ENCODE measurements at places on chromosomes 5 and 9.
A peak's percentile ranks its signal among the peaks of the same experiment; 100 is the strongest.

DNA sequence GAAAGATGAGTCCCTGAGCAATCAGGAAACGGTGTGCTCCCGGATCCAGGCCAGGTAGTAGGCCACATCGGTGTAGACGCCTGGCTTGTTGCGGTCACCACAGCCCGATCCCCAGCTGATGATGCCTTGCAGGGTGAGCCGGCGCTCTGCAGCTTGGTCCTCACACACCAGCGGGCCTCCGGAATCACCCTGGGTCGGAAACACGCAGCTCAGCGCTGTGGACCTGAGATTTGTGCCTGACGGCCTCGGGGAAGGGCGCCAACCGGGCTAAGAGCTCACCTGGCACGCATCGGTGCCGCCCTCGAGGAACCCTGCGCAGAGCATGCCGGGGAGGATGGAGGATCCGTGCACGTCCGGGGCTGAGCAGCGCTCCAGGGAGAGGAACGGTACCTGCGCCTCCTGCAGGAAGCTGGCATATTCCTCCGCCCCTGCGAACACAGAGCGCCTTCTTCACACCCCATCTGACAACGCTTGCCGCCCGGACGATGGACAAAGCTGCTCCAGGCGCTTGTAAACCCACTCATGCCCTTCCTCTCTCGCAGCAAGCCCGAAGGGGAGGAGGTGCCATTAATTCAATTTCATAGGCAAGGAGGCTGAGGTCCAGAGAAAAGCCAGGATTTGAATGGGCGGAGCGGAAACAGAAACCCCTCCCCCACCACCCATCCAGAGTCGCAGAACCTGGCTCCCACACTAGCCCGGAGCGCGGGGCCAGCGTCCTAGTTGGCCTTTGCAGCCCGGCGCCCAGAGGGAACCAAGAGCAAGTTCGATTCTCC lies 2.0 kb upstream of the PFN3 start:
- H3K27me3 ChIP-seq = peaks cover 11% of the 10 kb centered on the region
- H3K4me3 ChIP-seq = peak overlapping the region; percentile 91
- peak overlapping the region; percentile 78 for H3K27ac ChIP-seq
- DNase-seq = peak; percentile 37
- H3K36me3 ChIP-seq = no peaks in the 10 kb centered on the region
- peaks cover 46% of the 10 kb centered on the region for H3K4me1 ChIP-seq

GRCh38 chr5:23319901-23320300 lies 187.5 kb upstream of the PRDM9 start:
- H3K36me3 ChIP-seq = no peaks in the 10 kb centered on the region
- no peak overlapping the region for H3K4me3 ChIP-seq
- no peaks in the 10 kb centered on the region for H3K27me3 ChIP-seq
- no peak for DNase-seq
- no peak overlapping the region for H3K27ac ChIP-seq
- H3K4me1 ChIP-seq = no peaks in the 10 kb centered on the region

- no peaks in the 10 kb centered on the region for H3K36me3 ChIP-seq
- no peak for DNase-seq
- no peaks in the 10 kb centered on the region for H3K27me3 ChIP-seq
- H3K4me3 ChIP-seq = no peak overlapping the region
- H3K27ac ChIP-seq = peak overlapping the region; percentile 70
- H3K4me1 ChIP-seq = peaks cover 60% of the 10 kb centered on the region
Measured at GRCh38 chr5:138360941-138361452, 8.5 kb downstream of the KDM3B start.

DNA sequence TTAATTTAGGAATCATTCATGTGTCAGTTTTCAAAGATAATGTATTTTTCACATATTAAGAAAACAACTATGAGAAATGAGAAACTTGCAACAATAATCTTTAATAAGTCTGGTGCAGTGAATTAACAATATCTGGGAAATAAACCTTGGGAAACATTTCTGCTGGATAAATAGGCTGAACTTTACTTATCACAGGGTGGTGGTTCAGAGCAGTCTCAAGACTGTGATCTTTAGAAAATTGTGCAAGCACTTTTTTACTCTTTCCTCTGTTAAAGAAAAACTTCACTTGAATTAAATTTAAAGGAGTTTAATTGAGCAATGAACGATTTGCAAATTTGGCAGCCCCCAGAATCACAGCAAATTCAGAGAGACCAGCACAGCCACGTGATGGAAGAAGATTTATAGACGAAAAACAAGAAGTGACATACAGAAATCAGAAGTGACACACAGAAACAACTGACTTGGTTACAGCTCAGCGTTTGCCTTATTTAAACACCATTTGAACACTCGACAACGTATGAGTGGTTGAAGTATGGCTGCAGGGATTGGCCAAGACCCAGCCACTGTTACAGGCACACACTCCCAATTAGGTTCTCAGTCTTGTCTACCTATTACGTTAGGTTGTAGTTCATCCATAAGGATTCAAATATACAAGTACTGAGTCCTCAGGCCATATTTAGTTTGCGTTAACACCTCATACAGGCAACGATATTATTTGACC lies 631.9 kb downstream of the SLCO4C1 start:
- DNase-seq = no peak
- no peaks in the 10 kb centered on the region for H3K27me3 ChIP-seq
- no peak overlapping the region for H3K27ac ChIP-seq
- no peaks in the 10 kb centered on the region for H3K4me1 ChIP-seq
- H3K4me3 ChIP-seq = no peak overlapping the region
- no peaks in the 10 kb centered on the region for H3K36me3 ChIP-seq

GRCh38 chr9:34653151-34654072 lies 1.4 kb downstream of the IL11RA start:
- H3K4me1 ChIP-seq = peaks cover 19% of the 10 kb centered on the region
- H3K4me3 ChIP-seq = no peak overlapping the region
- peaks cover 13% of the 10 kb centered on the region for H3K36me3 ChIP-seq
- no peaks in the 10 kb centered on the region for H3K27me3 ChIP-seq

- H3K27ac ChIP-seq = peak overlapping the region; percentile 87
- H3K27me3 ChIP-seq = no peaks in the 10 kb centered on the region
- no peak for DNase-seq
- H3K36me3 ChIP-seq = no peaks in the 10 kb centered on the region
Measured at GRCh38 chr5:143001764-143002351, 231.7 kb downstream of the ARHGAP26 start.

DNA sequence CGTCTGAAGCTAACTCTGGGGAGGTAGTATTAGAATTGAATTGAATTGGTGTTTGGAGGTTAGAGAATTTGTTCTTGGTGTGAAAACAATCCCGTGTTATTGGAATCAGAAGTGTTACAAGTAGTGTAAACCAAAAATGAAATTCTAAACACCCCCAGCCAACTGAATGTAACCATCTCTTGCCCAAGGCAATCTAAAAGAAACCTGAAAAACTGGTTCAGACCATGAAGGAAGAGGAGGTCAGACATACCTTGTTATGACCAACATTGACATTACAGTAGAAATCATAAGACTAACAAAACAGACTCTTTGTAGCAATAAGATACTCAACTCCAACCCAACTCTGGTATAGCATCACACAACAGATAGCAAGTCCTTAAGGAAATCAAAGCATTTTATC lies 159.0 kb downstream of the TUSC1 start:
- H3K4me3 ChIP-seq = no peak overlapping the region
- no peaks in the 10 kb centered on the region for H3K4me1 ChIP-seq
- H3K27me3 ChIP-seq = no peaks in the 10 kb centered on the region
- no peak for DNase-seq
